Suppressor macrophage treated with lipopolysaccharide for 1 hour (primary cell): ENCODE measurements at places on chromosomes 16 and 17.

DNA sequence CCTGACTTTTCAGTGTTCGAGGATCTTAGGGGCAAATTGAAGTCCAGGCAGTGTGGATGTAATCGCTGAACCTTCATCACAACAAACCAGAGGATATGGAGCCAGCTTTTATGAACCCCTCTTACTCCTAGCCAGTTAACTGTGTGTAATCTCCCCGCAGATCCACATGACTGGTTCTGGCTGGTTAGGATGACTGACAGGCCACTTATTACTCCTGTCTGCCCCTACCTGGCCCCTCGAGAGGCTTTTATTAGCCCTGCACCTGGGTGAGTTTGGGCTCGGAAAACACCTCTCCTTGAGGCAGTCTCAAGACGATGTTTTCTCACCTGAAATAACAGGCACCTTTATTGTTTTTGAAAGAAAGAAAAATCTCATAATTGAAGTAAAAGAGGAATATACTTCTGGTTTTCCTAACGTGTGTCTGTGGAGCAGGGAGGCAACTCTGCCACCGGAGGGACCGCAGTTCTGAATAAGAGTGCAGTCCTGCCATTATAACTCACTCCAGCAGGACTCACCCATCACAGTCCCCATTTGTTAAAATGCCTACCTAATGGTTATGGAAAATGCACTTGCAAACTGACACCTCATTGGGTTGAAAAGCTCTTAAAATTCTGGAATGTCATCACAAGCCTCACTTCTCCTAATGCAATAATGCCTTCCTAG, 291.9 kb upstream of the N4BP1 start:
- no peak for DNase-seq

GRCh38 chr17:28563475-28563874, 7.8 kb downstream of the PIGS start:
- DNase-seq = no peak

- no peak for DNase-seq
Observed at GRCh38 chr16:76656994-76657393, 379.8 kb downstream of the CNTNAP4 start.

DNA sequence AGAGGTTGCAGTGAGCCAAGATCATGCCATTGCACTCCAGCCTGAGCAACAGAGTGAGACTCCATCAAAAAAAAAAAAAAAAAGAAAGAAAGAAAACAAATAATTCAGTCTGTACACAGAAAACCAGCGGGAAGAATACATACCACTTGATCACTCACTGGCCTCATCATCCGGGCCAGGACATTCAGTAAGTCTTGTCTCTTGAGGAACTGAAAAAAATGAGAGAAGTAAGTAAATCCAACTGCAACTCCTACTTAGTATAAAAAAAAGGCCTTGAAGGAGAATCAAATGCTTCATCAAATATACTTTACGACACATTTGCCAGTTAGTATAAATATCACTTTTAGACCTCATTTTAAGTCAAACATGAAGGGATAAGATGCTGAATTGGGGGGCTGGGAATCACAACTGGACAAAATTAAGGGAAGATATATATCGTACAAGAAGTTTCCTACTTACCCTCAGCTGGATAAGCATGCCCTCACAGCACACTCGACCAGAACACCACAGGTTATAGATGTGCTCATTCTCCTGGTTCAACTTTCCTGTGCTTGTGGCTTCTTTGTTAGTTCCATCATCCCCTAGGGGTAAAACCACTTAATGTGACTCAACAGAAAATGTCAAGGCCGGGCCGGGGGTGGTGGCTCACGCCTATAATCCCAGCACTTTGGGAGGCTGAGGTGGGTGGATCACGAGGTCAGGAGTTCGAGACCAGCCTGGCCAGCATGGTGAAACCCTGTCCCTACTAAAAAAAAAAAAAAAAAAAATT, 12.4 kb downstream of the CCDC47 start:
- peak; percentile 35 for DNase-seq

DNA sequence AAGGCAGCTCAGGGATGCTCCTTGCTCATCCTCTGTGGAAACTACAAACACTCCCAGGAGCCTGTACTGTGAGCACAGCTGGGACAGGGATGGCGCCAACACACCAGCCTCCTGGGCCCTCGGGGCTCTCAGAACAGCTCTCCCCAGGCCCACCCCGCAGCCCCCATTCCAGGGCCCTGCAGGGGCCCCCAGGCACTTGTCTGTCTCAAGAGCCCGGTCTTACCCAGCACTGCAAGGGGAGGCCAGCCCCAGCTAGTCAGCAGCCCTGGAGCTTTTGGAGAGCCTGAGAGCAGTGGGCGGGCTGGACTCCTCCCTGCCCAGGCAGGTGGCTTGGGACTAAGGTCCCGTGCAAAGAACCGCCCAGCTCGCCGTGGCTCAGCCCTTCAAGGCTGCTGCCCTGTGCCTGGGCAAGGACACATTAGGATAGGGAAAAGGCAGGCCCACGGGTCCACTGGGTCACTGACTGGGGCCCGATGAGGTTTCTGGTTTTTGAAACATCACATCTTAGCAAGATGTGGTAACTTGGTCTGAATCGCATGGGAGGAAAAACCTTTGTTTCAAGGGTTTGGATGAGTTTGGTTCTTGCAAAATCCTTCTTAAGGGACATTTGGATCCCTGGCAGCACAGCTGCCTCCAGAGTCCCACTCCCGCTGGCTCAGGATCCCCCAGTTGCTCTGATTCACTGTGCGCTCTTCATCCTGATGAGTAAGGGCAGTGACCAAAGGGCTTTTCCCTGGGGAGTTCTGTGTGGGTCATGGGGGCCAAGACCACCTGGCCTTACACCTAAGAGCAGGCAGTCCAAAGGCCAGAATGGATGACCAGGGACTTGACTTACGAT, 2.8 kb downstream of the DNASE1L2 start:
- no peak for DNase-seq

DNA sequence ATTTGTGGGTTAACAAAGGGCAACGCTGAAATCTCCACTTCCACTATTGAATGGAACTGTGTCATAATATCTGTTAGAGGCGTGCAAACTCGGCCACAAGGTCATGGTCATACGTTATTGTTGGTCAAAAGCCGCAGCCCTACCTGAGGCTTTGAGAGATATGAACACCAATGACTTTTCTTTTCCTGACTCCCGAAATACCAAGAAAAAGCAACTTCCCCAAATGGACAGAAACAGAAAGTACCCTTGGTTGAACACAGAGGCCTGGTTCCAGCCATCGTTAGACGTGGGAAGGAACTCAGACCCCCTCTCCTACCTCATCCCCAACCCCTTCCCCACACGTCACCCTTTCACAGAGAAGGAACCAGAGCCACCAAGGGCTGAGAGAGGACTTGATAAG, 1.4 kb upstream of the PIK3R5 start:
- DNase-seq = peak; percentile 79

GRCh38 chr16:59220011-59220410, 485.9 kb upstream of the GOT2 start:
- no peak for DNase-seq

DNA sequence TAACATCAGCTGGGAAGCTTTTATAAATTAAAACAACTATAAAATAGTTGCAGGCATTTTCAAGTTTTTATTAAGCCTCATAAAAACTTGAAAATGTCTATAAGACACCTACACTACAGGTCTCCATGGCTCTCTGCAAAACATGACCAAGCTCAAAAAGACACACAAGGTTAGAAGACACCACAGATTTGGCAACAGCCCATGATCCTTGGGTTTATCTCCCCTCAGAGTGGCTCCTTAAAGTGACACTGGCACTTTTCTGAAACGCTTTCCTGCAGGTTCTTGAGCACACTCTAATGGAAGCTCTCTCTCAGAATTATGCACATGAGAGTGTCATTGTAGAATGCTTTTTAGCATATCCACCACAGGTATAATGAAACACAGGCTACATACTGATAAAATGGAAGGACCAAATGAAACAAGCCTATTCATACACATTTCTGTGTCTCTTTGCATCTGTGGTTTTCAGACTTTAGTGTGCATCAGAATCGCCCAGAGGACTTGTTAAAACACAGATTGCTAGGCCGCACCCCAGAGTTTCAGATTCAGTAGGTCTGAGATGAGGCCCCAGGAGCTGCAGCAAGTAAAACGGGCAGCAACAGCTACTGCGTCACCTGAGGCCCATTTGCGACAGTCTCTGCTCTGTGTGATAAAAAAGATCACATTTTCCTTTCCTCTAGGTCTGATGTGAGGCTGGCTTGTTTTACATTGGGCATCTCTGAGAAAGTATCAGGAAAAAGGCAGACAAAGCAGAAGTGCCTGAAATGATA, 75.0 kb upstream of the WSB1 start:
- DNase-seq = no peak
